Heart left ventricle (tissue), 16 donors: ENCODE measurements at places on chromosomes 3 and 15. TPM values are rescaled to one million over a fixed set of nuclear protein-coding genes. Genes with fewer than 3 reads are reported as not detected.
A peak's percentile ranks its signal among the peaks of the same experiment; 100 is the strongest.

DNA sequence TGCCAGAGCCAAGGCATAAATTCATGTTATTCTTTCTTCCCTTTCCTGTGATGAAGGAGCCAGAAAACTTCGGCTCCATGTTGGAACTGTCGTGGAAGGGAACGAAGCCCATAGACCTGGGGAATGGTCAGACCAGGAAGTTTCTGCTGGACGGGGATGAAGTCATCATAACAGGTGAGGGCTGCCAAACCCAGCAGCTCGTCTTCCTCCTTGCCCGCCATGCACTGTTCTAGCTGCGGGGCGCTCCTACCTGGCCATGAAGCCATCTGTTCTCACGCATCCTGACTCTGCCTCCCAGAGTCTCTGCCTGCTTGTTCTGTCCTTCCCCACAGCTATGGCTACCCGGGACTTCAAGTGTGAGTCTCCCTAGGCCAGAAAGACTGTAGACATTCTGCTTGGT lies 28.2 kb downstream of the FAH start:
- H3K27ac ChIP-seq: no peak overlapping the region
- H3K4me3 ChIP-seq: no peak overlapping the region
- H3K27me3 ChIP-seq: no peaks in the 10 kb centered on the region
- no peaks in the 10 kb centered on the region for H3K4me1 ChIP-seq

Gene PLCB2
- 1.6 TPM for total RNA-seq

Gene IGSF11
- 1.5 TPM for total RNA-seq

GRCh38 chr3:129040579-129041300 lies 19.8 kb upstream of the GP9 start:
- no peaks in the 10 kb centered on the region for H3K27me3 ChIP-seq
- no peak for DNase-seq
- H3K36me3 ChIP-seq: peaks cover 12% of the 10 kb centered on the region
- peaks cover 4% of the 10 kb centered on the region for H3K4me1 ChIP-seq

Gene LEO1
- total RNA-seq: 7.0 TPM

- no peaks in the 10 kb centered on the region for H3K4me1 ChIP-seq
- H3K27ac ChIP-seq: no peak overlapping the region
- no peaks in the 10 kb centered on the region for H3K36me3 ChIP-seq
- H3K27me3 ChIP-seq: no peaks in the 10 kb centered on the region
Measured at GRCh38 chr3:17901893-17902292, 159.5 kb upstream of the TBC1D5 start.

DNA sequence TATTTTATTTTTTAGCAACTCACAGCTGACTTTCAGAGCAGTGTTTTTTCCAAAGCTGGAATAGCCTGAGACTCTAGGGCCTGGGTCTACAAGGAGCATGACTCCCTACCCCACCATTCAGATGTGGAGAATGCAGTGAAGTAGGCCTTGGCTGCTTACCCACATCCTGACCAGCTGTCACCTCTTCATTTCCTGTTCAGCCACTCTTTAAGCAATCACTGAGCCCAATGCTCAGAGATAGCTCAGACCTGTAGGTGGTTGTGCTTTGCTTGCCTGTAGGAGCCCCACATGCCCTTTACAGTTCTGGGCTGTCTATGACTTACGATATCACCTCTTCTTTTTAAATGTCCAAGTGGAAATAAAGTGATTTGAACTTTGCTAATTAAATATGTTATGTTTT lies 148.1 kb downstream of the NEK11 start:
- H3K27me3 ChIP-seq: no peaks in the 10 kb centered on the region
- H3K4me3 ChIP-seq: no peak overlapping the region
- H3K36me3 ChIP-seq: no peaks in the 10 kb centered on the region
- H3K27ac ChIP-seq: no peak overlapping the region

DNA sequence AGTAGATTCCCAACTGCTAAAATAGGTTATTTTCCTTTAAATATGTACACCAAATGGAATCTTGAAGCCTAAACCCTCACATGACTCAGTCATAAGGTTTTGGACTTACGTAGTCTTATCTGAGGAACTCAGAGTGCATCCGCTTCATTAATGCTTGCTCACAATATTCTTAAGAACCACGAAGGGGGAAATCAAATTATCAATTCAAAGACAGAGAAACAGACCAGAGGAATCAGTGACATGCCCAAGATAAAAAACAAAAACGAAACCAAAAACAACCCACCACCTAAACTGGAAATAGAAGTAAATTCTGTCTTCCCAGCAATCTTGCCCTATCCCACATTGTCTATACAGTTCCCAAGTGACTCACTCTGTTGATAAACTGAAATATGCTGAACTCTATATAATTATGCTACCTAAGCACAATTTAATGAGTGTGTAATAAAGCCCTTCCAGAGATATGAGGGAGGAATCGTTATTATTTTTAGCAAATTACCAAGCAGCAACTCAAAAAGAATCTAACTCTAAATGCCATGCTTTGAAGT lies 135.4 kb upstream of the CBLB start:
- DNase-seq: no peak
- H3K27ac ChIP-seq: peak overlapping the region; percentile 12
- H3K36me3 ChIP-seq: no peaks in the 10 kb centered on the region
- H3K27me3 ChIP-seq: no peaks in the 10 kb centered on the region
- peak overlapping the region; percentile 34 for H3K4me3 ChIP-seq
- peaks cover 20% of the 10 kb centered on the region for H3K4me1 ChIP-seq

- H3K4me1 ChIP-seq: no peaks in the 10 kb centered on the region
- no peak overlapping the region for H3K4me3 ChIP-seq
- no peak overlapping the region for H3K27ac ChIP-seq
- peaks cover 4% of the 10 kb centered on the region for H3K36me3 ChIP-seq
- no peak for DNase-seq
Measured at GRCh38 chr15:49314716-49315115, 108.3 kb upstream of the FGF7 start.

DNA sequence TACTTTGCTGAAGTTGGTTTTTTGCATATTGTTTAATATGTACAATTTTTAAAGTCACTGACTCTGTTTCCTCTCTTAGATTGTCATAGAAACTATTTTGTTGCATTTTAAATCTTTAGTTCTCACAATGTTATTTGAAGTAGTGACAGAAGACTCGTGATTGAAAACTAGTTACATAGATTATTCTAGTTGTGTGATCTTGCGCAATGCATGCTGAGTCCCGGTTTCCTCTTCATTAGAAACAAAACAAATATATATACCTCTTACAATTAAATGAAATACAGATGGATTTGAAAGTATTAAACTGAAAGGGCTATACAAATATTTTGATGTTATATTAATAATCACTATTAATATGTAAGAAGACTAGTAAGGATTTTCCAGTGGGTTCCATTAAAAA lies 333.0 kb downstream of the LPP start:
- no peaks in the 10 kb centered on the region for H3K27me3 ChIP-seq
- DNase-seq: no peak
- peaks cover 10% of the 10 kb centered on the region for H3K36me3 ChIP-seq
- no peak overlapping the region for H3K27ac ChIP-seq

- no peaks in the 10 kb centered on the region for H3K36me3 ChIP-seq
- H3K27me3 ChIP-seq: no peaks in the 10 kb centered on the region
- H3K4me1 ChIP-seq: no peaks in the 10 kb centered on the region
Measured at GRCh38 chr3:108271626-108272025, 24.7 kb upstream of the HHLA2 start.

DNA sequence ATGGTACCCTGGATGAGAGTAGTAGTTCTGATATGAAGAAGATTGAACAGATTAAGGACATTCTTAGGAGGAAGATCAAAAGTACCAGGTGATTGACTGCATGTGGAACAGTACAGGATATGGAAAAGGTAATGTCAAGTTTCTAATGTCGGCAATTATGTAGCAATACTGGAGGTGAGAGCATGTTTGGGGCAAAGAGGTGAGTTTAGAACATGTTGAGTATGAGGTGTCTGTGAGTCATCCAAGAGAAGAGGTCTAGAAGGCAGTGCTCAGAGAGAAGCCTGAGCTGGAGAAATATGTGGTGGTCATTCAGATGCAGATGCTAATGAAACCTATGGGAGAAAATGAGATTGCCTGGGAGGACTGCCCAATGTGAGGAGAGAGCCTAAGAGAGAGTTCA lies 305.6 kb downstream of the ZBTB20 start:
- no peak overlapping the region for H3K27ac ChIP-seq
- no peak overlapping the region for H3K4me3 ChIP-seq
- no peaks in the 10 kb centered on the region for H3K36me3 ChIP-seq
- no peak for DNase-seq
- H3K4me1 ChIP-seq: no peaks in the 10 kb centered on the region
